ENCODE measurements at places on chromosomes 16 and 17. TPM values are rescaled to one million over a fixed set of nuclear protein-coding genes. Genes with fewer than 3 reads are reported as not detected.

Gene GAS7
- 53.4 TPM for total RNA-seq

- no peak for DNase-seq
These were observed 130.8 kb downstream of the CA10 start for GRCh38 chr17:52027620-52028295.

Gene GAST
- total RNA-seq = not detected

- DNase-seq = peak; percentile 13
These were observed 8.1 kb downstream of the PNMT start for GRCh38 chr17:39676198-39676819.

GRCh38 chr17:82282239-82283207, 9.0 kb upstream of the CSNK1D start:
- no peak for DNase-seq

- no peak for DNase-seq
These were observed 22.6 kb upstream of the MPHOSPH6 start for GRCh38 chr16:82192665-82193064.

GRCh38 chr16:82034981-82035612, at the start of gene HSD17B2:
TSS of gene HSD17B2 (plus strand) at chr16:82035253. CDS start at chr16:82035425, 172 bp downstream.
- DNase-seq = no peak

Gene KRTAP4-5
- not detected for total RNA-seq

- DNase-seq = no peak
These were observed 49.0 kb downstream of the RBFOX1 start for GRCh38 chr16:7381671-7382070.

DNA sequence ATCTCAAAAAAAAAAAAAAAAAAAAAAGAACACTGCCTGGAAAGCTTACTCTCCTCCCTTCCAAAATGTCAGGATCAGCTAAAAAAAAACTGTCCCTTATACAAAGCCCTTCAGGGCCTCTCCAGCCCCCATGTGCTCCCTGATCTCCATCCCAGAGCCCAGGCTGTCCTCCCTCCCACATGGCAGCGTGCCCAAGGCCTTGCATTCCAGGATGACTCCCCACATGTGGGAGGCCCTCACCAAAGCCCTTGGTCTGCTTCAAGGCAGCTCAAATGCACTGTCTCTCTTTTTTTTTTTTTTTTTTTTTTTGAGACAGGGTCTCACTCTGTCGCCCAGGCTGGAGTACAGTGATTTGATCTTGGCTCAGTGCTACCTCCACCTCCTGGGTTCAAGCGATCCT, 2.3 kb downstream of the FDXR start:
- DNase-seq = no peak

Gene CEP295NL
- total RNA-seq = not detected

Gene TSNAXIP1
- total RNA-seq = 0.13 TPM

Gene CARD14
- total RNA-seq = not detected

GRCh38 chr17:27873746-27874145, 19.4 kb downstream of the LYRM9 start:
- no peak for DNase-seq

- DNase-seq = no peak
These were observed 7.3 kb downstream of the MYOCD start for GRCh38 chr17:12672947-12673346.

GRCh38 chr16:52676959-52677358, 130.0 kb upstream of the TOX3 start:
- no peak for DNase-seq

GRCh38 chr16:81601008-81601428, 156.4 kb downstream of the CMIP start:
- DNase-seq = no peak

GRCh38 chr17:14121952-14122351, 52.6 kb downstream of the COX10 start:
- no peak for DNase-seq

Gene TMC7
- total RNA-seq = not detected

- DNase-seq = peak; percentile 85
These were observed 121.3 kb upstream of the CACNG5 start for GRCh38 chr17:66713533-66714042.

Gene DNAAF1
- not detected for total RNA-seq

Gene CDT1
- total RNA-seq = 90.0 TPM

Gene KRTAP9-4
- total RNA-seq = not detected

- DNase-seq = no peak
These were observed 3.5 kb downstream of the IL4R start for GRCh38 chr16:27317320-27317719.

DNA sequence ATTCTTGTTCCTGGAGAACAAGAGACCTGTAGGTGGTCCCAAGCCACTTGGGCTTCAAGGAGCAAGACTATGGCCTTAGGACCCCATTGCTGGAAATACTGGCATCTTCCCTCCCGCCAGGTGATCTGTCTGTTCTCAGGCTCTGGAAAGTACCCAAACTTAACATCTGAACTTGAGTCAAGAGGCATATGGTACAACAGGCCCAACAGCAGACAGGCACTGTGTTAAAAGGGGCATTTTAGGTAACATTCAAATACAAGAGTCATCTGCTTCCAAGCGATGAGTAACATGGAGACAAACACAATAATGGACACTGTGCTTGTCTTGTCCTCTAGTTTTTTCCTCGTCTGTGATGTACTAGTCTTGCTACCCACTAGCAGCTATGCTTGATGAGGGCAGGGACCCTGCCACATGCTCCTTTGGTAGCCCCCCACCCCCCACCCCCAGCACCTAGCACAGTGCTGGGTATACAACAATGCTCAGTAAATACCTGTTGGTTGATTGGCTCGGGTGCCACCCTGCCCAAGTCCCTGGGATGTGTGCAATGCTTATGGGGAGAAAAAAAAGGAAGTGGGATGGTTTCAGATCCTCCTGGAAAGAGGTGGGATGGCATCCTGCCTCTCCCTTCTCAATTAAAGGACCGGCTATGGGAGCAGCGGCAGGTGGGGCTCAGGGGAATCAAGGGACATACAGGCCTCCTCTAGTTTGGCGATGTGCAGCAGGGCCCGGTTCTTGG, 19.4 kb downstream of the CSF3 start:
- no peak for DNase-seq

Gene NECAB2
- not detected for total RNA-seq

Gene TNS4
- 1.0 TPM for total RNA-seq

Gene MLYCD
- 3.7 TPM for total RNA-seq

- peak; percentile 30 for DNase-seq
These were observed 8.2 kb upstream of the CSNK1D start for GRCh38 chr17:82281502-82282238.

All from GM12878 (cell line).